ENCODE measurements at places on chromosomes 5 and 9. TPM values are rescaled to one million over a fixed set of nuclear protein-coding genes. Genes with fewer than 3 reads are reported as not detected.
A peak's percentile ranks its signal among the peaks of the same experiment; 100 is the strongest.

DNA sequence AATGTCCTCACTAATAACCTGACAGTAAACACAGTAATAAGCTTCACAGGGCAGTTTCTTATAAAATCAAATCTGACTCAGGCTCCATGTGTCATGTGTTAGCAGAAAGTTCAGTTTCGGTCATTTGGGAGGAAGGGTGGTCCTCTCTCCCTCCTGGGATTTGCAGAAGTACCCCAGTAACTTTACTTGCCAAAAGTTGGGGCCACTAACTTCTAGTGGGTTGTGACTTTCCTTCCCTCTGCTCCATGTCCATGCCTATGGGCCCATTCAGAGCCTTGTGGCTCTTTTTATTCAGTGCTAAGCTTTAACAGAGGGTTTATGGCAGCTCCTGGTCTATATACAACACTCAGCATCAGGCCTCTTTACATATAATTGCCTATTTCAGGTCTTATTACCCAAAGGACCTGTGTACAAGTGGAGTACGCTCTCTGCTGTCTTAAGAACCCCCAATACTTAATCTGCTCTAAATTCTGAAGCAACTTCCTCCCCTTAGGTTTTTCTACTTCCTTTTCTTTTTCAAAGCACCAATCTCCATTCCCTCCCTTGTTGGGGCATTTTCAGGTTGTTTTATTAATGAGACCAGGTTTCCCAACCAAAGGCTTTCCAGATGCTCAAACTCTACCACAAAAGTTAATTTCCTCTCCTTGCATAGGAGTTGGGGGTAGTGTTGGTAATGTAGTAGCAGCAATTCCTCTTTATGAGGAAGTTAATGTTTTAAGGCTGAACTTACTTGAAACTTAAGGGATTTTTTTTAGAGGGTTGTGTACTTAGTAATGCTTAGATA, 107.7 kb downstream of the CCDC192 start:
- no peak for DNase-seq

- DNase-seq, result no peak
Measured at GRCh38 chr9:88927510-88927909, 63.8 kb upstream of the S1PR3 start.

PDE8B gene
- not detected for polyA plus RNA-seq

TAS2R1 gene
- polyA plus RNA-seq, result not detected

LVRN gene
- polyA plus RNA-seq, result 0.06 TPM

- no peak for DNase-seq
Measured at GRCh38 chr9:75964427-75964826, 74.0 kb downstream of the PCSK5 start.

- DNase-seq, result peak; percentile 66
Measured at GRCh38 chr5:119378075-119378700, 22.4 kb downstream of the TNFAIP8 start.

- DNase-seq, result no peak
Measured at GRCh38 chr5:149217096-149217802, 54.4 kb upstream of the AFAP1L1 start.

DNA sequence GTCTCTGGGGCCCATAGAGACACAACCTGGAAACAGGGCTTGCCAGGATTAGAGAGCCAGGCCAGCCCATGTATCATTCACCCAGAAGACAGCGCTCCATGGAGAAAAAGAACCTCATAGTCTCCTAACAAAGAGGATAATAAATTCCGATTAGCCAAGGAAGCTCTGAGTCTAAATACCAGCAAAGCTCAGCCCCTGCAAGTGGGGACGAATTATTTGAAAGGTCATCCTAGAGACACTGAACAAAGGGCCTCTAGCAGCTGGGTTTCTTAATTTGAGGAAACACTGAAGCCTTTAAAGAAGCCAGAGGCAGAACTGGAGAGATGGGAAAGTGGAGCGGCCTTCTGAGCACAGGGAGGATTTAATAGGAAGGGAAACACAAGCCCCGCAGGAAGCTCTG, 287.1 kb upstream of the ZNF462 start:
- no peak for DNase-seq

LRRTM2 gene
- 0.39 TPM for polyA plus RNA-seq

GRCh38 chr5:110807169-110807568, 68.4 kb downstream of the SLC25A46 start:
- peak; percentile 19 for DNase-seq

DNA sequence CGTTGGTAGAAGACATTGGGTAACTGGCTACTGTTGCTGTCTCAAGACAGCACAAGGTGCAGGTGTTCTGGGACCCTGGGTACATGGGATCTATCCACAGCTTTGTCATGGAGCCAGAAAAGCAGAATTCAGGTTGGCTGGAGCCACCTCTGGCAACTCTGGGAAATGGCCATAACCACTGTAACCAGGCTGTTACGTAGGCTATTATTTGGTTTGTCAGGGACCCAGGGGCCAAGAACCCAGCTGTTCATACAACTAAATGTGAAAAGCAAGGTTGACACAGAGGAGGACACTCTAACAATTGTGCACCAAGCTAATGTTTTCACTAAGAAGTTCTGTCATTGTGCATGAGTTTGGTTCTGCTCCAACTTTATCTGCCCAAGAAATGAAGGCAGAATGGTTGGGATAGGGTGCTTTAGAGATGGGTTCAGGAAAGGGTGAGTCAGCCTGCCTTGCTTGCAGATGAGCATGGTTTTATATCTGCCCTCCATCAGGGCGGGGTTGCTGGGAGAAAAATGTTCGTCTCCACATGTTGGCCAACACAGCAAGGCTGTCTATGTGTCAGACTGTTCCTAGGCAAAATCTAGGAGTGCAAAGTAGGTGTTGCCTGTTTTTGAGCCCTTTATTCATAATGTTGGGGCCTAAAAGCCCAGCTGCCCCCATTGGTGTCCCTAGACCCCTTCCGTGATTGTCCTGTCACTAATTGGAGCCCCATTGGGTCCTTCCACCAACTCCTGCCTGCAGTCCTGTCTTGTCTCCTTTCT, 131.3 kb upstream of the DAP start:
- DNase-seq, result no peak

GRCh38 chr9:129866394-129867135, 31.3 kb downstream of the USP20 start:
- no peak for DNase-seq

GRCh38 chr9:134247918-134248631, 78.2 kb upstream of the RXRA start:
- no peak for DNase-seq

DNA sequence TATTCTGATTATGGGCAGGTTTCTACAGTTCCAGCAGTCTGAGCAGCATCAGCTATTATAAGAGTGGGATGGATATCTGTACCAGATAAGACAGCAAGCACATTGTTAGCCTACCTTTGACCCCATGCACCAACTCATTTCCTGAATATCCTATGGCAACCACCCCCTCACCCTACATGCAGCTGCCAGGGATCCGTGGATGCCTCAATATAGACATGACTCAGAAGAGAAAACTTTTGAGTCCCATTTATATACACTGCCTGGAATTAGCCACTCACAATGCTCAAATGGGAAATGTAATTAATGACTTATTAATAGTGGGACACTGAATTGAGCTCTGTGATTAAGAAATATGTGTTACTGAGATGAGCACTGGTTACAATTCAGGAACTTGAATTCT, 124.4 kb downstream of the SSBP2 start:
- peak; percentile 90 for DNase-seq

- no peak for DNase-seq
Measured at GRCh38 chr9:126009047-126009446, 261.9 kb downstream of the PBX3 start.

DNA sequence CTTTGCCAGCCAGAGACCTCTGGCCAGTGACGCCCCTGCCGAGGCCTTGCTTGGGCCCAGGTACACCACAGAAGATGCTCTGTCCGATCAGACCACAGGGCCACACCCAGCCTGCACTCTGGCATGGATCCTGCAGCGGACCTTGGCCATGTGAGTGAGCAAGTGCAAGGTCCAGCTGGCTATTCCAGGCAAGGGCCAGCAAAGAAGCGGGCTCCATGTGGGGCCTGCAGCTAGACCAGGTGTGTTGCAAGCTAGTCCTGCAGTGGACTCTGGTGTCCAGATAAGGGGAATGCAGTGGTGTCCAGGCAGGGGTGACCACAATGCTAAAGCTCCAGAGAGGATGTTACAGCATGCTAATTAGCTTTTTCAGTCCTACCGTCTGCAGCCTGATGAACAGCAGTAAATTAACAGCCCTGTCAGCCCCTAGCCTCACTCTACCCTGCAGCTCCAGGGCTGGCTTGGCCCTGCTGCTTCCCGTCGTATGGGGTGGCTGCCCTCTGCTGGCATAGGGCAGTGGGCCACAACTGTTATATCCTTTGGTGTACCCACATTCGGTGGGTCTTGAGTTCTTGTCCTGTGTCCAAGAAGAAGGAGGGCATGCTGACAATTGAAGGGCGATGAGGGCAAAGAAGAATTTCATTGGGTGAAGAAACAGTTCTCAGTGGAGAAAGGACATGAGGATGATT, 284.5 kb upstream of the POU5F2 start:
- no peak for DNase-seq

DNA sequence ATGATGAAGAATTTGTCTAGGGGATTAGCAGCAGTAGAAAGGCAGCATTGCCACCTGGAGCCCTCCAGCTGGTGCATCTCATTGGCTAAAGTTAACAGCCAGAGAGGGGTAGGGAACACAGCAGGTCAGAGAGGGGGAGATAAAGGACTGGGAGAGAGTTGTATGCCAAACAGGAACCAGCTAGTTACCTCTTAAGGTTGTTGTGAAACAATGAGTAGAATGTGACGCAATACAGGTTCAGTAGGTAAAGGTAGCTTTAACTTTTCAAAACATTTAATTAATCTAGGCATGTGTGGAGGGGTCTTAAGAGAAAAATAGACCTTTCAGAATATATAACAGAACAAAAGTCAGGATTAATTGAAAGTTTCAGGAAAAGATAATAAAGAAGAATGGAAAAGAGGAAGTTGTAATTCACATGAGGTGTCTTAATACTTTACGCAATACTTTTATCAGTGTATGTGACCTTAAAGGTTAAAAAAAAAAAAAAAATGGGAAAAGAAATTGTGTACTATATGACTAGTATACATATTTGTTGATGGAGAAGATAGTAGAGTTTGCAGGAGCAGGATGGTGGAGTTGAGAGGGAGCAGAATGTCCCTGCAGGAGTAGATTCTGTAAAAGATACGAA, 14.3 kb downstream of the FBXO38 start:
- no peak for DNase-seq

DNA sequence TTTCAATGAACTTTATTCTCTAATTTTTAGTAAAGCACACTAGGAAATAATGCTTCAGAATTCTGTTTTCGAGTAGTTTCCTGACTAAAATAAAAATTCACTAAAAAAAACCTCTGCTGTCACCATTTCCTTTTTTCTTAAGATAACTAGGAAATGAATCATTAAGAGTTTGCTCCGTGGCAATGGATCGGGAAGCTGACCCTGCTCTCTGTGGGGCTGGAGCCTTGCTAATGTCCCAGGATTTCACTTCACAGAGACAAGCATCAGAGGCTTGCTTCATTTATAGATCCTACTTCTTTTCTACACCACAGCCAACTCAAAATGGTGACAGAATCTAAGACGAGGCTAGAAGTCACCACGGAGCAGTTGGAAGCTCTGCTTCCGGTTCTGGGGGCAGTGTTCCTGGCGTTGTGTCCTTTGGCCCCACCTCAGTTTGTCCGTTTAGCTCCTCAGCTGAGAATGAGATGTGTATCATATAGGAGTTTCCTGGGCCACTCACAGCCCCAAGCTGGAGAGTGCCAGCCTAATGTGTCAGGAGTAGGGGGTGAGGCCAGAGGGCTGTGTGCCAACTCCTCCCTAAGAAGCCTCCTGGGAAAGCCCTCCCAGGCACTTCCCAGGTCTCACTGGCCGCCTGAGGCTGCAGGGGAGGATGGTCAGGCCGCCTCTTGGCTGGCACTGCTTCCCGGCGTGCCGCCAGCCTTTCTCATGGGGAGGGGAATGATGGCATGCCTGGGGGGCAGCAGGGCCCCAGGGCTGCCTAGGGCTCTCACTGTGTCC, 19.6 kb downstream of the TENT4A start:
- peak; percentile 79 for DNase-seq

DNA sequence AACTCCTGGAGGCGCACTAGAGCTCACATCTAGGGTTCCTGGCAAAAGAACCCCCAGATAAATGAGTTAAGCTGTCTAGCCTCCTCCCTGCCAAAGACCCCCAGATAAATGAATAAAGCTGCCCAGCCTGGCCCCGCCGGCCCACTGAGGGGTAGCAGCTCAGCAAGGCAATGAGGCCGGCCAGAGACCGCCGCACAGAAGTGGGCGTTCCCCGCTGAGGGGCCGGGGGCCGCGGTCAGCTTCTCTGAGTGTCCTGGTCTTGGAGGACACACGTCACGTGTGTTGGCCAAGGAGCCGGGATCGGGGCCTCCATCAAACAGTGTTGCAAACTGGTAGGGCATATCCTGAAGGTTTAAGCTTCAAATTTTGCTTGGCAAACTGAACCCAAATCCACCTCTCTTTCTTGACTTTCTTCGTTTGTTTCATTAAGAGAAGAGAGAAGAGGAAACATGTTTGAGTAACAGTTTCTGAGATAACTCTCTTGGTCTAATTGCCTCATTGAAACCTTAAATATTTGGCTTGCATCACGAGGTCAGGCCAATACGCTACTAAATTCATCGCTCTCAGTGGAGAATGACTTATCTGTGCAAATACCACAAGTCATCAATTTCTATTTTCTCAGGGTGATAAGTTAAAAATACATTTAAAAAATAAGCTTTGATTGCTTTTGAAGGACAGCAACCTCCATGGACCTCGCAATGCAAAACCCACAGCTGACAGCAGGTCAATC, 11.7 kb upstream of the SLC12A7 start:
- no peak for DNase-seq

DNA sequence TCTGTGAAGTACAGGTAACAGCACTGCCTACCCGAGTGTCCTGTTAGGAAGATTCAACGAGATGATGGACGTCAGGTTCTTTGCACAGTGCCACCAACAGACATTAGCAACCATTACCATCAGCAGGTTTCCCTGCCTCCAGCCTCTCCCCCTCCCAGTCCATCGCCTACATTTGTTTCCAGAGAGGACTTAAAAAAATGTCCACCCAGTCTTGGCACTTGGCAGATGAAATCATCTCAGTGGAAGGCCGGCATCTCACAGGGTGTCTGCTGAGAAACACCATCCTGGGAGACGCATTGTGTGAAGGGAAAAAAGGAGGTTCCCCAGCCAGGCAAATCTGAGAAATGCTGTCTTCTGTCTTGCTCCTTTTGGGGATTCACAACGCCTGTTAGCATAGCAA, 58.2 kb downstream of the CRB2 start:
- no peak for DNase-seq

Data from IMR-90 (cell line).